ENCODE measurements at places on chromosomes 3 and 15.

- DNase-seq, result no peak
Observed at GRCh38 chr3:194382892-194383223, 13.3 kb upstream of the LRRC15 start.

GRCh38 chr15:91553196-91553854 lies 300.2 kb upstream of the SLCO3A1 start:
- DNase-seq, result no peak

- no peak for DNase-seq
Observed at GRCh38 chr15:36579792-36580431, 486 bp downstream of the CDIN1 start.

GRCh38 chr3:75237053-75237452 lies 427.1 kb upstream of the FRG2C start:
- no peak for DNase-seq

- no peak for DNase-seq
Observed at GRCh38 chr15:75348562-75349350, 1.9 kb downstream of the NEIL1 start.

- DNase-seq, result no peak
Observed at GRCh38 chr15:77627581-77627980, 5.1 kb downstream of the LINGO1 start.

DNA sequence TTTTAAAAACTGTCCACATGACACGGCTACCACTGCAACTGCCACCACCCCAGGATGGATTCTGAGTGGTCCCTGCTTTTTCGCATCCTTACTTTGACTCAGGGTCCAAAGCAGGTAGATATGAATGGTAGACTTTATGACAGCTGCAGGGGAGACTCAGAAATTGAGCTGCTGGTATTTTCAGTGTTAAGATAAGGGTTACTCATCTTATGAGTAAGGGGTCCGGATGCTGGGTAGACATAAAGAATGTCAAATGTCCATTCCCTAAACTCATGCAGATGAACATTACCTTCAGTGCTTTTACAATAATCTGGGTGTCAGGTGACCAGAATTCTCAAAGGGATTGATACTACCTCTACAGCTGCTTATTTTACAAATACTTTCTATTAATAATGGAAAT lies 25.9 kb upstream of the BBX start:
- DNase-seq, result no peak

GRCh38 chr15:29871401-29871800 lies 49.1 kb upstream of the TJP1 start:
- DNase-seq, result no peak

DNA sequence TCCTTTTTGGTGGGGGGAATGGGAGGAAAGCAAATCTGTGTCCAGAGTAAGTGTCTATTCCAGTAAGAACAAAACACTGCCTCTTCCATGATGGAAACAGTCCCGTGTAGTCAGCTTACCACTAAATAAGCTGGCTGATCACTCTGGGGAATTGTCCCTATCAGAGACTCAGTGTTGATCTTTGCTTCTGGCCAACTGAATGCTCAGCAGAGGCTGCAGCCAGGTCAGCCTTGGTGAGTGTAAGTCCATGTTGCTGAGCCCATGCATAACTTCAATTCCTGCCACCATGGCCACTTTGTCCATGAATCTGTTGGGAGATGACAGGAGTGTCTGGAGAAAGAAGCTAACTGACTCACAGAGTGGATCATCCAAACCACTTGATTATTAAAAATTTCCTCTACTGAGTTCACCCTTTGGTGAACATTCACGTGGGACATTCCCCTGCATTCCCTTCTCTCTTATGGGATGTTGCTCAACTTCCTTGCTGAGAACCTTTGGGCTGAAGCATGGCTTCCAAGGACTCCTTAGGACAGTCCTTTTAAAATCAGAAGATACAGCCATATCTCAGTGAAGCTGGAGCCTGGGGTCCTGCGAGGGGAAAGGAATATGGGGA lies 33.9 kb upstream of the XCR1 start:
- no peak for DNase-seq

GRCh38 chr3:99505646-99506269 lies 132.6 kb upstream of the COL8A1 start:
- DNase-seq, result peak; percentile 42

GRCh38 chr3:52023860-52024764 lies 28.4 kb upstream of the RPL29 start:
- DNase-seq, result peak; percentile 62

GRCh38 chr3:42535981-42536784 lies 33.7 kb downstream of the VIPR1 start:
- DNase-seq, result no peak

GRCh38 chr3:156171281-156172267 lies 51.2 kb downstream of the KCNAB1 start:
- no peak for DNase-seq

- no peak for DNase-seq
Observed at GRCh38 chr15:88403351-88403791, 63.8 kb downstream of the MRPL46 start.

GRCh38 chr3:104909721-104910120 lies 457.0 kb upstream of the ALCAM start:
- DNase-seq, result no peak

DNA sequence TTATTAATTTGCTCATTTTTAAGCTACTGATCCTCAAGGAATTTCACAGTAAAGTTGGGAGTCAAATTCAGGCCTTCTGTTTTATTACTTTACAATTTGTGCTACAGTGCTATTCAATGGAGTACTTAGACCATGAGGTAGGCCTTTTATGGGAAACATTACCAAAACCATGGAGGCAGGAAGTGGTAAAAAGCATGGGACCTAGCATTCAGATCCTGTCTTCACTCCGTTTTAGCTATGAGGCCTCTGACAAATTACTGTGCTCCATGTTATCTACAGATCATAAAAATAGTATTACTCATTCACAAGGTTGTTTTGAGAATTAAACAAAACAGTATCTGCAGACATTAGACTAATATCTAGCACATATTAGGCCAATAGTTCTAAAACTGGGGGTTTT lies 140.6 kb upstream of the SLITRK3 start:
- DNase-seq, result no peak

GRCh38 chr15:98813951-98814350 lies 165.6 kb downstream of the IGF1R start:
- no peak for DNase-seq

DNA sequence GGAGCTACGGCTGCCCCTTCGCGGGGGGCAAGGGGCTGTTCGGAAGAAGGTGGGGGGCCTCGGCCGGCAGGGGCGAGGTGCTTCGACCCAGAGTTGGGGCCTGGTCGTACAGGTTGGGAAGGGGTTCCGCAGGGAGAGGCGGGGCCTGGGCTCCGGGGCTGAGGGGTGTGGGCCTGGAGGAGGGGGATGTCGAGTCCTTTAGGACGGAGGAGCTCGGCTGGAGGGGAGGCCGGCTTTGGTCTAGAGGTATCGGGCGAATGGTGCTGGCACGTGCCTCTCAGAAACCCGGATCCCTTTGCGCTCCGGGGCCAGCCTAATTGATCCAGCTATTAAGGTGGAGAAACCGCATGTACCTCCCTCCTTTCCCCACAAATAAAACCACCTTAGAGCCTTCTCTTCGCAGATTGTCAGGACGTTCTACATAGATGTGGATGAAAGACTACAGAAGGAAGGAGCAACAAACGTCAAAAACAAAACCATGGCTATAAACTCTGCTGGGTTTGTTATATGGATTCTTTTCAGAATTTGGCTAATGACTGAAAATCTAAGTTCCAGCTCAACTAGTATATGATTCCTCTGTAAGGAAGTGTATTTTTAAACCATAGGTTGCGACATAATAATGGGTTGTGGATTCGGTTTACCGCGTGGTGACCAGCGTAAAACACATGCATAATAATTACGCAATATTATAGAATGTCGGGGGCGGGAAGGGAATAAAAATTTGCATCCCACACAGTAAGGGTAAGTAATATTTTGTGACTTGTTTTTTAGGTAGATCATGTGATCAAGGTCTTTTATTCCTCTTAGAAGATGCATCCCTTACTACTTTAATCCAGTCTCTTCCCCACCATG lies 644 bp upstream of the NGLY1 start:
- no peak for DNase-seq

DNA sequence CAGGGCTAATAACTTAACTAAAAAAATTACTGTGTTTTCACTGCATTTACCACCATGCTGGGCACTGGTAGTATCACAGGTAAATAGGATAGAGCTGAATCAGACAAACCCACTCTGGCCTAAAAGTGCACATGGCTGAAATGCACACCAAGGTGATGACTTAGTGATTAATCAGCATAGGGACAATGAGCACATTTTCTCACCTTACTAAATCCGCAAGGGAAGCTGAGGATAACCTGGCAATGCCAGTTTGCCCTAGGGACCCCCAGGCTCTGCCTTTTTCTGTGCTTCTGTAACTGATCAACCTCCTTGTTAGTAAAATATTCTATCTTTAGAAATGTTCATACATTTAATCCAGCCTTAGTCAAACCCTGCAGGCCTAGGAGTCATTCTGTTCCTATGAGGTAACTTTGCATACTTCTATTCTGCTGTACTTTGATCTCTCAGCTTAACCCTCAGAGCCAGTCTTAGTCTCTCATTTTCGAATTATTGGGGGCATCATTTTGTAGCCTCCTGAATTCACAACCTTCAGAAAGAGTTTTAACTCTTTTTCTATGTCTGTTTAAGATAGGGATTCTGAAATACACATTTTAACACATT lies 562.9 kb upstream of the KCNMB2 start:
- no peak for DNase-seq

DNA sequence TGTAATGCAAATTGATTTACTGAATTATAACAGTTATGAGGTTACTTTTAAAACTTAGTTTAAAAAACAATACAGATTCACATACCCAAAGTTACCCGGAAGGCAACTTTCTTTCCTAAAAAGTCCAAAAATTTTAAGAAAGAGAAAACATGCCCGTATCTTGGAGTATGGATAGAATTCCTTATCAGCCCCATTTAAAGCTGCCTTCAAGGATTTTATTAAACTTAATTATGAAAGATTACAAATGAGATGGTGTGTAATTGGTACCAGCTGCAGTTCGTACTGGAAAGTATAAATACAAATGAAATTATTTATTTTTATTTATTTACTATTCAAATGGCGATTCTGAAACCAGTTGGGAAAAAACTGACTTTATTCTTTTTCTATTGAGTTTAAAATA lies 39.4 kb downstream of the SATB1 start:
- DNase-seq, result no peak

GRCh38 chr15:40986820-40987219 lies 33.5 kb downstream of the CHAC1 start:
- DNase-seq, result no peak

DNA sequence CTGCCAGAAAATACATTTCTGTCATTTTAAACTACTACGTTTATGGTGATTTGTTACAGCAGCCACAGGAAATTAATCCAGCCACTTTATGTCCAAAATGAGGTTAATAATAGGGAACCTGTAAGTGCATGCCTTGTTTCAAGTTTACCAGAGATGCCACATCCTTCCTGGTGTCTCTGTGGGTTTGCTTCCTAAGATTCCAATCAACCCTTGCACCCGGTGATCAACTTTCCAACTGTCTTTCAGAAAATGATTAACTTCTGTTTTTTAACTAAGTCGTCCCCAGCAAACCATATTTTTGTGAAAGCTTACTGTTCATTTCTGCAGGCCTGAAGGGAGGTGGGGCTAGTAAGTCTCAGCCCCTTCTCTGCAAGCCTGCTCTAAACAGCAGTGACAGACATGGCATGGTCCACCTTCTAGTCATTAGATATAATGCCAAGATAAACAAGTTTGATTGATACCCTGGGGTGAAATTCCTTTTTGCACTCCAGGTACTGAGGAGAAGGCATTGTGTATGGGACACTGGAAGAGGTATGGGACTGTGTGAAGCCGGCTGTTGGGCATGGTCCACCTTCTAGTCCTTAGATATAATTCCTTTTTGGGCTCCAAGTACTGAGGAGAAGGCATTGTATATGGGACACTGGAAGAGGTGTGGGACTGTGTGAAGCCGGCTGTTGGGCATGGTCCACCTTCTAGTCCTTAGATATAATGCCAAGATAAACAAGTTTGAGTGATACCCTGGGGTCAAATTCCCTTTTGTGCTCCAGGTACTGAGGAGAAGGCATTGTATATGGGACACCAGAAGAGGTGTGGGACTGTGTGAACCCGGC lies 11.1 kb upstream of the TMC3 start:
- no peak for DNase-seq

GRCh38 chr3:177356952-177357351 lies 159.7 kb upstream of the TBL1XR1 start:
- DNase-seq, result no peak

DNA sequence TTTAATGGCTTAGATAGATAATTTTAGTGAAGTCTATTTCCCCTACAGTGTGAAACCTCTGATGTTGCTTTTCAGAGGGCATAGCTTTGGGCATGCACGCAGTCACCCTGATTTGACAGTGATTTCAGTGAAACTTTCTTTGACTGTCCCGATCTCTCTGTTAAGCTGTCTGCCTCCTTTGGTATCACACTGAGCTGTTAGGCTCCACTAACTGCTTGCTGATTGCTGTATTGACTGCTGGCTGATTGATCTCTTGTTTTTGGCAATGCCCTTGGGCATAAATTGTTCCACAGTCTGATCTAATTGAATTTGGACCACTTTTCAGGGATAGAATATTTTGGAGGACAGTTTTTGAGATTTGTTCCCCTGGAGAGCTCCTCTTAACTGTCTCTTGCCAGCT lies 68.5 kb upstream of the CCDC54 start:
- no peak for DNase-seq

DNA sequence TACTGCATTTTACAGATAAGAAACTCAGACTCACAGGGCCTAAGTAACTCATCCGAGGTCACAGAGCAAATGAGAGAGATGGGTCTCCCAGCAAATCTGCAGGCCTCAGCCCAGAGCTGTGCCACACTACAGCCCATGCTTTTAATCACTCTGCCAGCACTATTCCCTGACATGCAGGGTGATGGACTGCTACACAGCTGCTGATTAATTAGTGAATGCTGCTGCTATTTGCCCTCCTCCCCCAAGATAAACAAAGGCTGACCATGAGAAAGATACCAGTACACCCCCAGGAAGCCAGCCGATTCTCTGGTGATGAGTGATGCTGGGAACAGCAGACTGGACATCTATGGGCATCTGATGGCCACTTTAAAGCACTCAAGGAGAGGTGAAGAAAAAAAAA lies 39.3 kb downstream of the RFTN1 start:
- no peak for DNase-seq

DNA sequence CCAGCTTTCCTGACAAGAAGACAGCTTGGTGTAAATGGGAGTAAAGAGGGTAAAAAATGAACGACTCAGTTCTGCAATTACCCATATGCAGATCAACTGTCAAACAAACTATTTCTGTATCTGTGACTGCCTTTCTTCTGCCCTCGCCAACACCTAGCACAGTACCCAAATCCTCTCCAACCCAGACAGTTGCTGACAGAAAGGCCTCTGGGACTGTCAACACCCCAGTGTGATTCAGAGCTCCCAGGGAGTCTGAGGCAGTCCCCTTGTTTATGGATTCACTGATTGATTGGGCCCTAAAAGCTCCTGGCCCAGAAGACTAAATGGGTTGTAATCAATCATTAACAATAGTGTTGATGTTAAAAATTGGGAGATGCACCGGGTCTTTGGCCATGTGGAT lies 20.2 kb downstream of the IL17RD start:
- no peak for DNase-seq

DNA sequence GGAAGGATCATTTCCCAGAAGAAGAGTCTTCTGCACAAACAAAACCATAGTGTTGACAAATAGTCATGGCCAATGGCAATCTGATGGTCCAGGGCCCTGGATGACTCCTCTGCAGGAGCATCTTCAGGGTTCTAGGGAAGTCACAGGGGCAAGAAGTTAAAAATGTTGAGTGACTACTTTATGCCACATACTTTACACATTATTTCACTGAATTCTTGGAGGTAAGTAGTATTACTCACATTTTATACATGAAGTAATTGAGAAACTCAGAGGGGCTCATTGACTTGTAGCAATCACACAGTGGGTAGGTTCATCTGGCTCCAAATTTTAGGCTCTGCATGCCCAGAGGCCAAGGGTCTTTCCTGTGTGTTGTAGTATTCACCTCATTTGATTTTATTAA lies 430.2 kb upstream of the MCTP2 start:
- DNase-seq, result no peak

Data from GM18507 (cell line).